ENCODE measurements at places on chromosomes 12 and 14. TPM values are rescaled to one million over a fixed set of nuclear protein-coding genes. Genes with fewer than 3 reads are reported as not detected.

DNA sequence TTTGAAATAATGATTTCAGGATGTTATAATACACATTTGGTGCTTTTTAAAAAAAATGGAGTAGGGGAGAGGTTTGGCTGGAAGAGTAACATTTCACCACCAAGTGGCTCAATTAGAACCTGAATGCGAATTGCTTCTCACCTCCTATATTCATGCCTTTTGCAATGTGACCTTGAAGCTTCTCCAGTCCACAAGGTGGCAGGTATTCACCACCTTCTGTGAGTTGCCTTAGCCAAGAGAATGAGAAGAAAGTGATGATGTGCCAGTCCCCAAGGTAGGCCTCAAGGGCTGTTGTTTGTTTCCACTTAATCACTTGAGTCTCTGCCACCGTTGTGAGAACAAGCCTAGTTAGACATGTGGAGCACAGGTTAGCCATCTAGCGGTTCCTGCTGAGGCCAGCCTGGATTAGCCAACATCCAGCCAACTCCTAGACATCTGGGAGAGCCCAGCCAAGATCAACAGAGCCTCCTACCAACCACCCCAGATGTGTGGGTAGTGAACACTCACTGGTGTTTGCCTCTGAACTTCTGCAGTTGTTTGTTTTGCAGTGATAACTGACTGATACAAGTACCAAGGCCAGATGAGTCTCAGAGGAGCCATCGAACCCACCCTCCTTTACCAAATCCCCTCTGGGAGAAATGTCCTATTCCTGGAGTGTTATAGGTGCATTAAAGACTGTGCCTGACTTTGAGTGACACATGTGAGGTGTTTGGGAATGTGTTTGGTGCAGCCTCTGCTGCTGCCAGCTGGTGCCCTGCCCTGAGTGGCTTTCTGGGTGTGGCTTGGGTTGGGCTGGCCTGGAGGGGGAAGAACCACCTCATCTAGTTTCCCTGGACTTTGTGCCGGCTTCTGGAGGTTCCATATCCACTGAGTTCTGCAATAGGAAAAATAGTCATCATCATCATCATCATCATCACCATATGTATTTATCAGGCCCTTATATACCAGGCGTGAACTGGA is 132.5 kb upstream of the RFLNA start:
- no peak for DNase-seq

DNA sequence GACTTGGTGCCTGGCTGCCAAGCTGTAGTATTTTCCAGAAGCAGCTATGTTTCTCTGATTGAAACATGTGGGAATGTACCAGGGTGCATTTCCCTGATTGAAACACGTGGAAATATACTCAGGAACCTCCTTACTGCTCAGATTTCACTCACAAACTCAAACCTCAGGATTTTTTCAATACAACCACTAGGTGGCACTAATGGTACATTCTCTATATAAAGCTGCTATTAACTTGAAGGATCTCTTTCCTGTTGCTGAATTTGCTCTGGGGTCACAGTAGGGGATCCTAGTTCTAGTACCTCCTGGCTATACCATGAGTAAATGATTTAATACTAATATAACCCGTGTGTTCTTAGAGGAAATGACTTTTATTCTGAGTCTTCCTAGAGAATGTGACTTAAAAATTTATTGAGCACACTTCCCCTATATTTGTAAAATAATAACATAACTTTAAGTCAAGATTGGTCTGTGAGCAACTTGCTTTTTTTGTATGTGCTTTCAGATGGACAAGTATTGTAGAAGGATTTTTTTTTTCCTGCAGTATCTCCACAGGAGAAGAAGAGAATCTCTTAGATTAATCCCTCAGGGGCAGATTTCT is 173.8 kb upstream of the MIS18BP1 start:
- no peak for DNase-seq

DNA sequence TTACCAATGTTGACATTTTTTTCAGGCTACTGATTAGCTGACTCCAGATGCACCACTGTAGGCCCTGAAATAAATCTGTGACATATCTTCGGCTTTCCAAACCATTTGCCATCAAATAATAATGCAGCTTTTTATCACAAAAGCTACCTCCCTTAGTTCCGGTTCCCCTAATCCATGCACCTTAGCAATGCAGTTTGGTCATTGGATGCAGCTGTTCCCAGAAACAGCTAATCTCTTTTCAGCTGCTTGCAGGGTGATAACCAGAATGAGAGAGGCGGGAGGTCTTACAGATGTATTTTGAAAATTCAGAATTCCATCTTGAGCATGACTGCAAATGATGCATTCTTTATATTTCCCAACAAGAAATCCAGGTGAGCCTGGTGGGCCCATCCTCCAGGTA is 646.2 kb downstream of the SOX5 start:
- no peak for DNase-seq

GRCh38 chr12:132500142-132500855 is 10.3 kb downstream of the FBRSL1 start:
- no peak for DNase-seq

GRCh38 chr12:82522762-82523161 is 163.9 kb upstream of the TMTC2 start:
- no peak for DNase-seq

- no peak for DNase-seq
Observed at GRCh38 chr12:6066651-6067050, 57.8 kb downstream of the VWF start.

PIWIL1 gene
- not detected for total RNA-seq

NID2 gene
- total RNA-seq = 66.2 TPM

ACSM4 gene
- total RNA-seq = not detected

ANKRD33 gene
- not detected for total RNA-seq

CAPS2 gene
- total RNA-seq = 6.4 TPM

IL22 gene
- not detected for total RNA-seq

CSRP2 gene
- total RNA-seq = 12.6 TPM

All from mesenteric fat pad (tissue), 1 donor.